ENCODE measurements at places on chromosomes 11 and 22. TPM values are rescaled to one million over a fixed set of nuclear protein-coding genes. Genes with fewer than 3 reads are reported as not detected.
A peak's percentile ranks its signal among the peaks of the same experiment; 100 is the strongest.

The TRPC6 gene
- not detected for total RNA-seq

DNA sequence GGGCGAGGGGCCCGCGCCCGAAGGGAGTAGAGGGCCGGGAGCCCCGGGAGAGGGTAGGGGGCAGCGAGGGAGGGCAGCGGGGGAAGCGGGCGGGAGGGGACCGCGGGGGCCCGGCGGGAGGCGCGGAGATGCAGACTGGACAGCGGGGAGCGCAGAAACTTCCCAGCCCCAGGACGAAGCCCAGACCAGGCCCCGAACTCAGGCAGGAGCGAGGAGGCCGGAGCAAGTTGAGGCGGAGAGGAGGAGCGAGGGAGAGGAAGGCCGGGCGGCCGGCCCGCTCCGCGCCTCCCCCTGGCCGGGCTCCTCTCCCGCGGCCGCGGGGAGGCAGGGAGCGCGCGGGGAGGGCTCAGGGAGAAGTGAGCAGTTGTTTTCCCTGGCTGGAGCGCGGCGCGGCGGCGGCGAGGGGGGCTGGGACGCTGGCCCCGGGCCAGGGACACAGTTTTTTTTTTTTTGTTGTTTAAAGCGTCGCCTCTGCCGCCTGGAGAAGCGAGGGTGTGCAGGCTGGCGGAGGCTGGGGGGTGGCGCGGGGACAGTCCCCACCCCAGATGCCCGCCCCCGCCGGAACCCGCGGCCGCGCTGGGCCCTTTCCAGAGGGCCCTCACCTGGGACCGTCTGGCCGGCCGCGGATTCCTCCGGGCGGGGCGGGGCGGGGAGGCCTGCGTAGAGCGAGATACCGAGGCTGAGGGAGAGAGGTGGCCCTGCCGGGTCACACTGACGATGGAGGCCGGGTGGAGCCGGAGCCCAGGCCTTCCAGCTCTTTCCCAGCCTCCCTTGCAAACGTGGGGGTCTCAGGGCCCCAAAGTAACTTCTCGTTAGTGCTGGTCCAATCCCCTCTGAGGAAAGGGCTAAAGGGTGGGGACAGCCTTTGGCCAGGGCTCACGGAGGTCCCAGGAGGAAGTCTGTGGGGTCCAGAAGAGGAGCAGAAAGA lies at the start of gene LTBP3:
Gene LTBP3, minus strand, starts transcription at position 358 of the 928 bp plus-strand sequence. CDS start 400 bp downstream, outside the sequence.
- H3K27ac ChIP-seq, result no peak within 1 kb of the TSS
- no peaks in the 10 kb centered on the region for H3K36me3 ChIP-seq
- peaks cover 47% of the 10 kb centered on the region for H3K4me1 ChIP-seq
- peak within 1 kb of the TSS; percentile 66 for H3K4me3 ChIP-seq
- H3K27me3 ChIP-seq, result no peaks in the 10 kb centered on the region
- peak; percentile 87 for DNase-seq

GRCh38 chr22:44407987-44408828 lies 89.8 kb downstream of the RTL6 start:
- H3K27ac ChIP-seq, result no peak overlapping the region
- peaks cover 25% of the 10 kb centered on the region for H3K27me3 ChIP-seq
- H3K4me1 ChIP-seq, result no peaks in the 10 kb centered on the region
- H3K4me3 ChIP-seq, result no peak overlapping the region
- no peak for DNase-seq

- H3K27me3 ChIP-seq, result no peaks in the 10 kb centered on the region
- no peaks in the 10 kb centered on the region for H3K4me1 ChIP-seq
- DNase-seq, result no peak
- H3K36me3 ChIP-seq, result no peaks in the 10 kb centered on the region
- H3K27ac ChIP-seq, result no peak overlapping the region
These were observed 411.0 kb upstream of the NARS2 start for GRCh38 chr11:78985663-78986062.

The APOA4 gene
- total RNA-seq, result not detected

- no peaks in the 10 kb centered on the region for H3K4me1 ChIP-seq
- no peak overlapping the region for H3K27ac ChIP-seq
- no peak overlapping the region for H3K4me3 ChIP-seq
These were observed 22.2 kb upstream of the TP53I11 start for GRCh38 chr11:44972746-44973435.

- H3K27me3 ChIP-seq, result no peaks in the 10 kb centered on the region
- peaks cover 6% of the 10 kb centered on the region for H3K4me1 ChIP-seq
These were observed 8.4 kb downstream of the CWC15 start for GRCh38 chr11:94964934-94965333.

- peaks cover 6% of the 10 kb centered on the region for H3K4me1 ChIP-seq
- no peaks in the 10 kb centered on the region for H3K36me3 ChIP-seq
- no peak overlapping the region for H3K4me3 ChIP-seq
- H3K27ac ChIP-seq, result no peak overlapping the region
- H3K27me3 ChIP-seq, result peaks cover 18% of the 10 kb centered on the region
These were observed 36.3 kb downstream of the ETS1 start for GRCh38 chr11:128551058-128551457.

GRCh38 chr22:29353286-29353685 lies 35.1 kb downstream of the AP1B1 start:
- DNase-seq, result no peak
- H3K27me3 ChIP-seq, result no peaks in the 10 kb centered on the region
- no peak overlapping the region for H3K4me3 ChIP-seq
- H3K4me1 ChIP-seq, result peaks cover 7% of the 10 kb centered on the region
- H3K36me3 ChIP-seq, result peaks cover 63% of the 10 kb centered on the region
- H3K27ac ChIP-seq, result no peak overlapping the region

The HBG1 gene
- not detected for total RNA-seq

DNA sequence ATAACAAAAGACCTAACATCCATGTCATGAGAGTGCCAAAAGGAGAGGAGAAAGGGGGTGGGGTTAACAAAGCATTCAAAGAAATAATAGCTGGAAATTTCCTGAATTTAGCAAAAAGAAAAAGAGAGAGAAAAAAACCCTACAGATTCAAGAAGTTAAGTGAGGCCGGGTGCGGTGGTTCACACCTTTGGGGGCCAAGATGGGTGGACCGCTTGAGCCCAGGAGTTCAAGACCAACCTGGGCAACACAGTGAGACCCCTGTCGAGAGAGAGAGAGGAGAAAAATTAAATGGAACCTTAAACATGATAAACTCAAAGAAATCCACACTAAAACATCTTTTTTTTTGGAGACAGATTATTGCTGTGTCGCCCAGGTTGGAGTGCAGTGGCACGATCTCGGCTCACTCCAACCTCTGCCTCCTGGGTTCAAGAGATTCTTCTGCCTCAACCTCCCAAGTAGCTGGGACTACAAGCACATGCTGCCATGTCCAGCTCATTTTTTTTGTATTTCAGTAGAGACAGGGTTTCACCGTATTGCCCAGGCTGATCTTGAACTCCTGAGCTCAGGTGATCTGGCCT lies 8.9 kb upstream of the CLDN5 start:
- peaks cover 10% of the 10 kb centered on the region for H3K27me3 ChIP-seq
- H3K27ac ChIP-seq, result peak overlapping the region; percentile 42
- no peaks in the 10 kb centered on the region for H3K4me1 ChIP-seq
